ENCODE measurements at places on chromosomes 2 and 18.

DNA sequence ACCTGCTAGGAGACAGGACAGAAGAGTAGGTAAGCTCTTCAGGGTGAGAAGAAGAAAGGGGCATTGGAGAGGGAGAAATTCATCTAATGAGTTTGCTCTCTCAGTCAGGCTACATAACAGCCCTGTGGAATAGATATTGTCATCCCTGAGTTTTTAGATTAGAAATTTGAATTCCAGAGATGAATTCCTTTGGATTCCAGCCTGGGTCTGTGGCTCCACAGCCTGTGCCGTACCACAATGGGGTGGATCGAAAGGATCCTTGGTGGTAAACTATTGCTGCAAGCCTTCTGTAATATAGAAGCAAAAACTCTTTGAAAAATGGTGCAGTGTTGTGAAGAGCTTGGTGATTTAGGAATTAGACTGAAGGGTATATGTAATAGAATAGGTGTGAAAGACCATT is 21.0 kb downstream of the MYO1B start:
- DNase-seq, result no peak

- DNase-seq, result no peak
Measured at GRCh38 chr2:184581391-184581790, 16.9 kb upstream of the ZNF804A start.

DNA sequence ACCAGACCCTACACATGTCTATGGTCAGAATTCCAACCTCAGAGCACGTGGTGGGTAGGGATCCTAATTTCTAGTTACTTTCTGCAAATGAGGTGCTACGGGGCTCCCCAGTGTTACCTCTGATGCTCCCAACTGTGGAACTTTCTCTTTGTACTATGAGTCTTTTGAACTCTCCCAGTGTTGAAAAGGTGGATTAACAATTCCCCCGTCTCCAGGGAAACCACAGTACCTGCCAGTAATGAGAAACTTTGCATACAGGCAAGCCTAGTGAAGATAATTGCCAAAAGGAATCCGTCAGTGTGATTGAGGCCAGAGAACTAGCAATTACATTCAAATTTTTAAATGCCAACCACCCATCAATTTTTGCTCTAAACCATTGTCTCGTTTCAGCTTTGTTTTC is 129.0 kb upstream of the FOSL2 start:
- no peak for DNase-seq

DNA sequence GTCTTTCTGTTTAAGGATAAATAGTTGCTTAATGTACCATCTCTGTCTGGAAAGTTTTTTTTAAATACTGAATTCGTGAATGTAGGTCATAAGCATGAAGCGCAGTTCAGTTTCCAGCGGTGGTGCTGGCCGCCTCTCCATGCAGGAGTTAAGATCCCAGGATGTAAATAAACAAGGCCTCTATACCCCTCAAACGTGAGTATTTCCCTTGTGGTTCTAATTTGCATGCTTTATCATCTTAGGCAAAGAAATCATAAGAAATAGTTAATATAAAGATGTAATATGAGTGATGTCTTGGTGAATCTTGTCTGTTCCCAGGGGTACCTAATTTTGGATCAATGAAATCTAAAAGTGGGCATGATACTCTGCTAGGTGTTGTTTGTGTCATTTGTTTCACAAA is 1.5 kb downstream of the NDC80 start:
- no peak for DNase-seq

DNA sequence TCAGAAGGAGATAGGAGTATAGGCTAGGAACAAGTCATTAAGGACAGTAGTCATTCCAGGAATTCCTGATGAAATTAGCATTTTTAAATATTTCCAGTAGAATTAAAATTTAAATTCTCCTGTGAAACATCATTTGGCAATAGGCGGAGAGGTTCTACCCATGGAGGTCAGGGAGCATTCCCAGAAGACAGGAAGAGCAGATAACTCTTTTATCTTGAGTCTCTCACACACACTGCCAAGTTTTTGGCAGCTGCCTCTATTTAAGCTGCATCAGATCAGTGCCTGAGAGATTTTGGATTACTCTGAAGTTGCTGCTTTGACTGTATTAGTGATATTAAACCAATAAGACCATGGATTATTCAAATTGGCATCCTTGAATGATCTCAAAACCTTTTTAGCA is 714.7 kb downstream of the EPHA4 start:
- no peak for DNase-seq

GRCh38 chr2:119478978-119479295 is 45.3 kb downstream of the SCTR start:
- no peak for DNase-seq

DNA sequence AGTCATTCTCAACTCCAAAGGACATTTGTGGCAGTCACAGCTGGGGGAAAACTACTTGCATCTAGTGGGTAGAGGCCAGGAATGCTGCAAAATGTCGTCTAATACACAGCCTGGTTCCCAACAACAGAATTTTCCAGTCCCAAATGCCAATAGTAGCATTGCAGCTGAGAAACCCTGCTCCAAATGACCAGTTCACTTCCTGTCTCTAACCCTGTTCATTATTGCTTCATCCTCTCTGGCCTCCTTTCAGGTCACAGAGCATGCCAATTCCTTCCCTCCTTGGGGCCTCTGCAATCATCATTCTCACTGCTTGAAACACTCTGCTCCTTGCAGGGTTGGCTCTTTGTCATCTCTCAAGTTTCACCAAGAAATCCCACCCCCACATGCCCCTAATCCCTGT is 139.1 kb downstream of the IRS1 start:
- no peak for DNase-seq

DNA sequence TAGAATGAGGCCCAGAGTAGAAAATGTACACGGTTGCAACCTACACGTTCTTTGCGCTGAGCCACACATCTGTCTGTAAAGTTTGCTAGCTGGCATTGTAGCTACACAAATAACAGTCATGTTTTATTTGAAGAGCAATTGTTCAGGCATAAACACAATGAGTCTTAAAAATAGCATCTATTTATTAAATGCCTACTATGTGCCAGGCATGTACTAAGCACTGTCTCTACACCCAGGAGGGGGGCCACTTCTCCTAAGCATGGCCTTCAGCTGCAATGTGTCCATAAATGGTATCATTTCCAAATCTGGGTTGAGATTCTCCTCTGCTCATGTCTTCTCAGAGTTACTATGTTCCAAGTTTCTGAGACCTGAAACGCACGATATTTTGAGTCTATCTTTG is 156.1 kb upstream of the LMAN1 start:
- no peak for DNase-seq

GRCh38 chr2:210086930-210087329 is 84.3 kb downstream of the KANSL1L start:
- no peak for DNase-seq

DNA sequence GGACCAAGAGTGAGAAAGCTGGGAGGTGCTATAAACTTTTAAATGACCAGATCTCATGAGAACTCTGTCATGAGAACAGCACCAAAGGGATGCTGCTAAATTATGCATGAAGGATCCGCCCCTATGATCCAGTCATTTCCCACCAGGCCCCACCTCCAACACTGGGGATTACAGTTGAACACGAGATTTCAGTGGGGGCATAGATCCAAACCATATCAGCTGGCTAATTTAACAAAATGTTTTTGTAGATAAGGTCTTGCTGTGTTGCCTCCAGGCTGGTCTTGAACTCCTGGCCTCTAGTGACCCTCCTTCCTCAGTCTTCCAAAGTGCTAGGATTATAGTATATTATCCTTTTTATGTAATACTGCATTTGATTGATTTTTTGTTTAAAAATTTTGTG is 56.0 kb downstream of the NBEAL1 start:
- no peak for DNase-seq

DNA sequence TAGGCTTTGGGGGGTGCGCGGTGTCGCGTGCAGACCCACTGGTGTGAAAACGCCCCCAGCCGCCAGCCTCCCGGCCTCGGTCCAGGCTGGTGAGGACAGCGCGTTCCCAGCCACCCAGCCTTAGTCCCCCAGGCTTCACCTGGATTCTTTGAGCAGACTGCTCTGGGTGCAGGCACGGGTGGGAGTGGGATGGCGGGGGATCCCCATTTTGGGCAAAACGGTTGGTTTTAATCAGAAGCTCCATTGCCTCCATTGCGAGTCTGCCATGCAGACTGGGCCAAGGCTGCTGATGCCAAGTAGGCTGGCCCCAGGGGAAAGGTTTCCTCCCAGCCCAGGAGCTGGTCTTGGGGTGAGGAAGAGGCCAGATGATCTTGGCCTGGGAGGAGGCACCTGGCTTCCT is 445 bp downstream of the MLPH start:
- DNase-seq, result no peak

- no peak for DNase-seq
Measured at GRCh38 chr2:127498386-127498785, 27.9 kb downstream of the IWS1 start.

GRCh38 chr2:230684270-230685168 is 28.1 kb upstream of the CAB39 start:
- no peak for DNase-seq

DNA sequence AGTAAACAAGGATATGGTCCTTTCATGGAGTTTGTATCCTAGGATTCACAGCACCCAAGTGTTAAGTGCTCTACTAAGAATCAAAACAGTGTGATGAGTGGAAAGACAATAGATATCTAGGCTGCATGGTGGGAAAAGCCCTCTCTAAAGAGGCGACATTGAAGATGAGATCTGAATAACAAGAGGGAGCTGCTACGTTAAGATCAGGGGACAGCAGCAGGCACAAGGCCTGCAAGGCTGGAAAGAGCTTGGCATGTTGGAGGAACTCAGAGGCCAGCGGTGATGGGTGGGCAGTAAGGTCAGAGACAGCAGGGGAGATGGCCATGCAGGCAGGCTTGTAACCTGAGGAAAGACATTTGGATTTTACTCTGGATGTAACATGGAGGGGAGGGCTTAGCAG is 177.5 kb downstream of the GFPT1 start:
- no peak for DNase-seq

- DNase-seq, result no peak
Measured at GRCh38 chr2:167331636-167332232, 443.5 kb downstream of the XIRP2 start.

- no peak for DNase-seq
Measured at GRCh38 chr2:237279012-237279768, 134.8 kb downstream of the COL6A3 start.

DNA sequence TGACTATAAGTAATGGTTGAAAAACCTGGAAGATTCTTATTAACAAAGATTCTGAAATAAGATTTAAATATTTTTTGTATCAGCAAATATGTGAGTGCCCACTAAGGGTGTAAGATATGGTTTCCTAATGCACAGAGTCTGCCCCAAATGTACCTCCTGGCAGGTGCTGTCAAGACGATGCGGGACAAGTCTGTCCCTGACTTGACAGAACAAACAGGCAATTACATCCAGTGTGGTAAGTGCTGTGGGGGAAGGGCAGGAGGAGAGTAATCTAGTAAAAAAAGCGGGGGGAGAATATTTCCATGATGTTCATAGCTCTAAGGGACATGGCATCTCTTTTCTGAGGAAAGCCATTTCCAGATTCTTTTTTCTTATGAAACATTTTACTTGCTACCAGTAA is 127.5 kb downstream of the COL4A4 start:
- no peak for DNase-seq

DNA sequence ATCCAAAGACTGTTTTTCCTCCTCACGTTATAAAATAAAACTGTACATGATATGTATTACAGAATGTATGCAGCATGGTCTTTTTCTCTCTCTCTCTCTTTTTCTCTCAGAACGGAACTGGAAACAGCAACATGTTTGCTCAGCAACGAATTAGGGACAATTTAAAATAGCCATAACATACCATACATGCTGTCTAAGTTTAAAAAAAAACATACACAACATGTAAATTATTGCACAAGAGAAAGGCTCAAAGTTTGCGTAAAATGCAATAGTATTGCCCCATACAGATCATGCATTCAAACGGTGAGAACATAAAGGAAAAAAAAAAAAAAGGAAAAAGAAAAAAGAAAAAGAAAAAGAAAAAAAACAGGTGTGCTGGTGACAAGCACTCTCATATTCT is 93.6 kb downstream of the BCL11A start:
- DNase-seq, result no peak

DNA sequence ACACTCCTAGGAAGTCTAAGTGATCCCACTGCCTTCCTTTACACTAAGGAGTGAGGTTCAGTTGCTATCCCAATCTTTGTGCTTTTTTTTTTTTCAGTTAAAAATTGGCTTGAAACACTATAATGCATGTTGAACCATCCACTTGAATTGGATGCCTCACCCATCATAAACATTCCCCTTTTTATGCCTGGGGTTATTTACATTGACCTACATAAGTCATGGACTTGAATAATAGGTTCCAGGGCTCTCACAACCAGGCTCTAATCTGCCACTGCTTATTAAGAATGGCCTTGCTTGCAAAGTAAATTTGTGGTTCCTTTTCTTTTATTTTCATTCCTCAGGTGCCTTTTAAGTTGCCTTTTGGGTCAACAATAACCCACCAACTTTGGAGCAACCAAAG is 236.1 kb upstream of the MEIS1 start:
- DNase-seq, result no peak

- DNase-seq, result no peak
Measured at GRCh38 chr2:99555404-99555803, 65.6 kb upstream of the REV1 start.

DNA sequence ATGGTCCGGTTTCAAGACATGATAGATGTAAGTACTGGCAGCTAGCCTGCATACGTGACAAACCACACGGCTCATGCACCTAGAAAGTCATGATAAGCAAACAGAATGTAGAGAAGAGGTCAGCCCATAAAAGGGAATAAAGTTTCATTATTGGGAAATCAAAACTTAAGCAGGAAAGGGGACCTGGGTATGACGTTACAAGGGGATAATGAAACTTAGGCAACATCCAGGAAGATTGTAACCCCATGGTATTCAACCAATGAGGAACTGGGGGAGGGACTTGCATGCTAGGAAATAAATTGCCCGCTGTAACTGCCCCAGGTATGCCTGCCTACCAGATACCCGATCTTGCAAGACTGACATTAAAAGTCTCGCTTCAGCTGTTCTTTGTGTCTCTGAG is 1679.0 kb downstream of the SUCLG1 start:
- DNase-seq, result no peak
